ENCODE measurements at places on chromosomes 16 and 17.

- no peak for DNase-seq
Measured at GRCh38 chr16:65658349-65658748, 536.5 kb upstream of the CDH11 start.

DNA sequence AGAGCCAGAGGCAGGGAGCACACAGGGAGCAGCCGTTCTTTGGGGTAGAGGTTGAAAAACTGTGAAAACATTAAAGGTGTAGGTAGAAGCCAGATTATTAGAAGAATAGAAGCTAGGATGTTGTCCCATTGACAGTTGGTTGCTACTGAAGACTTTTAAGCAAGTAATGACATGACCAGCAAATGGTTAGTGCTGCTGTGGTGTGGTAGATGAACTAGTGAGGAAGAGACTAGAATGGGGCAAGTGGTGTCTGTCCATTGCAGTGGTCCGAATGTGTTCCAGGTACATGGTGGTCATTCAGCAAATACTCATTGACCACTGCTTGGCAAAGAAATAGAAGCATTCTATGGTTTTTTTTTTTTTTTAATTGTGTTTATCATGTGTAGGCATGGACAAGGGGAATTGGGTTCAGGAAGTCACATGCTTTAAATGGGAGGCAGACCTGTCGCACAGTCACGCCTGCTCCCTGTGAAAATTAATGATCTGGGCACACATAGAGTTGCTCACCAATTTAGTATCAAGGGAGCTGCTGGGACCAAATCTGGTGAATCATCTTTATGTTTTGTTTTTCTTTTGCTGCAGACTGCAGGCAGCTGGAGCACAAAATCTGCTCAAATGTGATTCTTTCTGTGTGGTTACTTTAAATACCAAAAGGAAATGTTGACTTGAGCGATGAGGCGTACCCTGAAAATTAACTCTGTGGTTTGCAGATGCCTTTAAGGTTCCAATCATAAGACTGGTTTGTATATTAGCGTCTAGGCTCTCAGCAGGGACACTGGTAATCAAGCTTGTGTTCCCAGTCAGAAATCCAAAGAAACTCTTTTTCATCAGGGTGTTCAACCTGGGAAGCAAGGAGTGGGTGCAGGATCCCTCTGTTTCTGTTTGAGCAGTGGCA is 30.7 kb downstream of the YPEL2 start:
- no peak for DNase-seq

- no peak for DNase-seq
Measured at GRCh38 chr17:55005520-55005919, 37.0 kb downstream of the STXBP4 start.

- DNase-seq = no peak
Measured at GRCh38 chr17:1203111-1203966, 23.6 kb upstream of the ABR start.

- DNase-seq = no peak
Measured at GRCh38 chr16:2835638-2836493, 5.8 kb downstream of the ZG16B start.

Measured in NCI-H2029 treated with DMSO at 0.1 percent for 48 hours (cell line).